ENCODE measurements at places on chromosomes 5 and 9.
A peak's percentile ranks its signal among the peaks of the same experiment; 100 is the strongest.

GRCh38 chr9:69393425-69393824 is 68.4 kb downstream of the ENTREP1 start:
- no peak for DNase-seq

GRCh38 chr9:92960561-92961290 is 13.4 kb downstream of the FGD3 start:
- DNase-seq, result no peak

DNA sequence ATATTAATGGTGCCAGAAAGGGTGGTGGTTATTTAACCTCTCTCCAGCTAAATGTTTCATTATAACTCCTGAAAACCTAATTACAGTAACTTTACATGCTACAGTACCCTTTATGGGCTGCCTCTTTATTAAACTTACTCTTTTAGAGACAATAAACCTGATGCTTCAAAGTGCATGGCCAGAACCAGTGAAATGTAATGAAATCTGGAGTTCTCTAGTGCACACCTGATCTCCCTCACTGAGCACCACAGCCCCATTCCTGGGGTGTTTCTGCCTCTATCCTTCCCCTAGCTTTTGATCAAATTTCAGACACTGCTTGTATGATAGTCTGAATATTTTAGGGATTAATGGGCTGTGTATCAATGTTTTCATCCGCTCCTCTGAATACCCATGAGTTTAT is 306.5 kb upstream of the WWC1 start:
- DNase-seq, result no peak

DNA sequence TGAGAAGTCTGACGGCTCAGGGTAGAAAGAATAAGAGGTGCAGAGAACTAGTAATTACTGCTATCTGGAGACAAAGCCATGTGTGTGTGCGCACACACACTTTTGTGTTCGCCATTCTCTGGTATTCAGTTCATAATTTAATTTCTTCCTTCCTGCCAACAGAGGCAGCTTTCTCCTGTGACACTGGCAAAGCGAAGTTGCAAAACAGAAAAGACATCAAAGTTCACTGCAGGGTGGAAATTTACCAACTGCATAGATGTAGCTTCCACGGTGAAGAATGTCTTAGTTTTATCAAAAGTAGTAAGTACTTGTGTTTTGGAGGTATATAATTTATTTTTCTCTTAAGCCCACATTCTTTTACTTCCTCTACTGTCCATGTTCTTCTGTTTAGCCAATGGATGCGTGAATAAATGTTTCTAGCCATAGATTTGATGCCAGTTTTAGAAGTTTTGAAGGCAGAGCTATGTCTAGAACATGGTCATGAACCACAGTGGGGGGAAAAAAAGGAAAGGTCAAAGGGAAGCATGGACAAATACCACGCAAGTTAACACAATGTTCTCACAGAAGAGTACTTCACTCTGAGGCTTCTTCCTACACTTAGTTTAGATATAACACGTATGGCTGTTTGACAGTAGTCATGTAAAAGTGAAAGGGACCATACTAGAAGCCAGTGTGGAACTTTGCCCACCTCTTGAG is 536.5 kb upstream of the GRIA1 start:
- DNase-seq, result no peak

DNA sequence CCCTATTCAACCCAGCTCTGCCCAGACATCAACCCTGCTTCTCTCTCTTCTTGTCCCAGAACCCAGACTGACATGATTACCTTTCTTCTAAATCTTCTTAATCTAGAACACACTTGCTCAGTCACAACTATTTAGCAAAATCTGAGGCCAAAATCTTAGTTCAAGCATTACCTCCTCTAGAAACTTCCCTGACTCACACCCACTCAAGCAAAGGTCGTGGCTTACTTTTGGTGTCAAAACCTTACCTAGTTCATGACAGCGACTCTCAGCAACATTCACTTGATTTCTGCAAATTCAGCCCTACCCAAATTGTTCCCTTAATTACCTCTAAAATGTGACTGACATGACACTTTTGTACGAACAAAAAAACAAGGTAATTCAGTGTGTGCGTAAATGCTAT is 130.2 kb downstream of the TLE1 start:
- DNase-seq, result no peak

DNA sequence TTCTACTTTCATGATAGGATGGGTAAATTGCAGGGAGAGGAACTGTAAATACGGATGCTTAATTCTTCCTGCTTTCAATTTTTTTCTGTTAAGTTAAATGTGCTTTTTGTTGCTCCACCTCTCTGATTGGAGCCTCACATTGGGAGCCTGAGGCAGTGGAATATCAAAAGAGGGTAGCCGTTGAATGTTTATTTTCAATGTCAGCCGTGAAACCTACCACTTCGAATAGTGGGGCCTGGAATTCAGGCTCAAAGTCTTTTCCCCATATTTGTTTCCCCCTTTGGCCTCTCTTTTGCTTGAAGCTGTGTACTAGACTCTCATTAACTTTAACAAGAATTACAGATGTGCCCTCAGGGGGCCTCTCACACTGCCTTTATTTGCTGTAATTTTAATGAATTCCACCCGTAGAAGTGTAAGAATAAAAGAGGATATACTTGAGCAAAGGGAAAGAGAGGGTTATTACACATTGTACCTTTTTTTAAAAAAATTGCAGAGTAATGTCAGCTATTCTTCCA is 29.0 kb downstream of the PSAT1 start:
- no peak for DNase-seq

- no peak for DNase-seq
Measured at GRCh38 chr5:153896117-153896516, 142.6 kb downstream of the FAM114A2 start.

DNA sequence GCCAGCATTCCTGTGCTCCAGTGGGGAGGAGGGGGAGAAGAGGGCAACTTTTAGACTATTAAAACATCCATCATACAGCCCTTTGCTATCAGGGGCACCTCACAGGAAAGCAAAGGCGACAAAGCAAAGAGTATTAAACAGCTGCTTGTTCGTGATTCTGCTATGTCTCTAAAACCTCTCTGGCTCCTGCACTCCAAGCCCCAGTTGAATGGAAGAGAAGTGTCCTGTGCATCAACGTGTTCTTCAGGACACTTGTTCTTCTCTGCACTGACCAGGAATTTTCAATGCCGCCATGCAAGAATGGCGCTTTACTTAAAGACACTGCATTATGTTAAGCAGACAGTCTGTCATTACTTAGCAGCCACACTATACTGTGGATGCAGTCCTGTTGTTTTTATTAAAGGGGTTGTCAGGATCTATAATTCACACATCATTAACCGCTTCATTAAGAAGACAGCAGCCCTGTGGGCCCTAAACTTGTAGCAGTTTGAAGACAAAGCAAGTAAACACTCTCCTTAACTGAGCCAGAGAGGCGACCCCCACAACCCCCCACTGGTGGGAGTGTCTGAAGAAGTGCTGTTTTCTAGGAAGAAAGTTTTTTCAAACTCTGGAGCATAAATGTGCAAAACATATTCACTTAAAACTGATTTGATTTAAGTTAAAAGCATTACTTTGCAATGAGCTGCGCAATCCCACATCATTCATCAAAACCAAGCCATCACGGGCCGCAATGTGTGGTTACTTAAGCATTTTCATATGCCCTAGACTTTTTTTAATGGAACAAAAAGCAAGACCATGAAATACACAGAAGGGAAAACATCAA is 164.5 kb downstream of the ZNF608 start:
- DNase-seq, result no peak

DNA sequence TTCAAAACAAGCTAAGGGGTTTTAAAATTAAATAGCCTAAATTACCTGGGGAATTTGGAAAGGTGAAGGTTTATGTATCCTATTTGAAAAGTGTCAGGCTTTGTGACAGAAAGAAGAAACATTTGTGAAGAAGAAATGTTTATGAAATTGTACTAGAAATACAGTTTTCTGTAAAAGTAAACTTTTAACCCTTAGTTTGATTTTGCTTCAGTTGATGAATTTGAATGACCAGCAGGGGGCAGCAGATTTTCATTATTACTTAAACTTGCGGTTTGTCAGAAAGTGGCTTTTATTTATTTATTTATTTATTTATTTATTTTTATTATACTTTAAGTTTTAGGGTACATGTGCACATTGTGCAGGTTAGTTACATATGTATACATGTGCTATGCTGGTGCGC is 58.1 kb downstream of the NNT start:
- DNase-seq, result peak; percentile 29

DNA sequence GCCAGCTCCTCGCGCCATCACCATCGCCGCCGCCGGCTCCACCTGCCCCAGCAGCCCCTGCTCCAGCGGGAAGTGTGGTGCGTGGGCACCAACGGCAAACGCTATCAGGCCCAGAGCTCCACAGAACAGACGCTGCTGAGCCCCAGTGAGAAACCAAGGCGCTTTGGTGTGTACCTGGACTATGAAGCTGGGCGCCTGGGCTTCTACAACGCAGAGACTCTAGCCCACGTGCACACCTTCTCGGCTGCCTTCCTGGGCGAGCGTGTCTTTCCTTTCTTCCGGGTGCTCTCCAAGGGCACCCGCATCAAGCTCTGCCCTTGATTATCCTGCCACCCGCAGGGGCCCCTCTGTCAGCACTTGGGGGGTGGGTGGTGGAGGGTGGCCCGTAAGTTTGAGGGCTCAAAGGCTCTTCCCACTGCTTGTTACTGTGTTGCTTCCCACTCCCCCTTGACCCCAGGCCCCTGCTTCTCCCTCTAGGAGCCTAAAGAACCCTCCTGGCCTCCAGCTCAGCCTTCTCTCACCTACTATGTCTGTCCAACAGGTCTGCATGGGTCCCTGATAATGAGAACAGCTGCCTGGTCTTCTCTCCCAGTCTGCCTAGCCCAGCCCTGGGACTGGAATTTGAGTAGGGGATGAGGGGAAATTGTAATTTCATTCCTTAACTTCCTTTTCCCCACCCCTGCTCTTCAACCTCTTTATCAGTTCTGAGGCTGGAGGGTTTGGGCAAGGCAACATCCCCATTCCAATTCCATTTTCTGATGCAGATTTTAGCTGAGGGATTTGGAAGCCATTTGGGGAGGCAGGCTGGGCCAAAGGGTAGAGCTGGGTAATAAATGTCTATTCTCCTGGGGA is 9.0 kb downstream of the RACK1 start:
- no peak for DNase-seq

GRCh38 chr9:89021154-89021803 is 30.0 kb downstream of the S1PR3 start:
- DNase-seq, result no peak

- DNase-seq, result no peak
Measured at GRCh38 chr9:88950341-88951154, 40.7 kb upstream of the S1PR3 start.

DNA sequence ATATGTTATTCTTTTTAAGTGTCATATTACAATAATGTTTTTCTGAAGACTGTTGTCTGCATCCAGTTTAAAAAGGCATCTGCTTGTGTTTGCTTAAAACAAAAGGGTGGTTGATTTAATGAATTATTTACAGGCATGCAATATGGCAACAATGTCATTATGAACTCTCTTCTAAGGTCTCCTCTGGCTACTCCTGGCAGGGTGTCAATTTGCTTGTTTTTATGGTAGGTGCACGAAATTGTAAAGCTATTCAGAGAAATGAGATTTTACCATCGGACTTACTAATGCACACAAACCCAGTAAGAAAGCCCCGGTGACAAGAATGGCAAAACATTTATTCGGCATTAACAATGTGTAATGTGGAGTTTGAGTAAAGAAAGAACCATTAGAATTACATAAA is 539.8 kb upstream of the ZNF608 start:
- no peak for DNase-seq

- DNase-seq, result no peak
Measured at GRCh38 chr5:142386137-142387023, 61.6 kb upstream of the SPRY4 start.

- peak; percentile 21 for DNase-seq
Measured at GRCh38 chr9:101465326-101465915, 29.8 kb upstream of the ALDOB start.

- DNase-seq, result no peak
Measured at GRCh38 chr5:181260720-181261319, at the start of gene TRIM52. TRIM52 (minus strand) TSS chr5:181261143; CDS start chr5:181260813, 330 bp downstream.

DNA sequence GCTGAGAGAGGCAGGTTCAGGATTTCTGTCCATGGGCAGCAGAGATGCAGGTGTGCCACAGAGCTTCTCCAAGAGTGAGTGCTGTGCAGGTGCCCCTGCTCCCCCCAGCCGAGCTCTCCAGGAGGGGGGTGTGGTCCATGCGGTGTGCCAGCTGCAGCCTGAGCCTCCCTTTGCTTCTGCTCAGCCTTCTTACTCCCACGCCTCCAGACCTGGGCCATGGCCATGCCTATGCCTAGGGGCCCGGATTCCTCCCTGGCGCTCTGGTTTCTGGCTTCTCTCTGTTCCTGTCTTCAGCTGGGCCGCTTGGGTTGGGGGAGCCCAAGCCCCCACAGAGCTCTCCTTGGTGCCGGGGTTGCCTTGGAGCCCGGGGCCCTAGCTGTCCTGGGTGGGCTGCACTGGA is 133.3 kb downstream of the CACNA1B start:
- no peak for DNase-seq

Measured in SHP77 (cell line).